ENCODE measurements at places on chromosomes 7 and 10.

- DNase-seq: no peak
Measured at GRCh38 chr7:16271990-16272665, 149.2 kb downstream of the CRPPA start.

GRCh38 chr10:108036265-108036664 lies 871.8 kb upstream of the SORCS1 start:
- DNase-seq: no peak

DNA sequence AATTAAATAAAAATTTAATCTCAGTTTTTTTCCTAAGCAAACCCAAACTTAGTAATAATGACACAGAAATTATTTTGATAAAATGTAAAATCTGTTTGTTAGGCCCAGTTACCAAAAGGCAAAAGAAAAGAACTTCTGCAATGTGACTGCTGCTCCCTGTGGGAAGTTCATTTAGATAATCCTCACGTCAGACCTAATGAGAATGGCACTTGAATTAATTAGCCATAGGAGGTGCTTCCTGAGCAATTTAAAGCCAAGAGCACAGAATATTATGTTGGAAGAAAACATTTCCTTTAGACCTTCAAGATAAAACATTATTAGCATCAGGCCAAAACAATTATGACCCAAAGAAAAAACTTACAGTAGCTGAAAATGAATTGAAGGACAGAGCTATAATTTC lies 19.4 kb downstream of the SPAM1 start:
- DNase-seq: no peak

GRCh38 chr7:81399471-81399870 lies 370.4 kb downstream of the HGF start:
- no peak for DNase-seq

DNA sequence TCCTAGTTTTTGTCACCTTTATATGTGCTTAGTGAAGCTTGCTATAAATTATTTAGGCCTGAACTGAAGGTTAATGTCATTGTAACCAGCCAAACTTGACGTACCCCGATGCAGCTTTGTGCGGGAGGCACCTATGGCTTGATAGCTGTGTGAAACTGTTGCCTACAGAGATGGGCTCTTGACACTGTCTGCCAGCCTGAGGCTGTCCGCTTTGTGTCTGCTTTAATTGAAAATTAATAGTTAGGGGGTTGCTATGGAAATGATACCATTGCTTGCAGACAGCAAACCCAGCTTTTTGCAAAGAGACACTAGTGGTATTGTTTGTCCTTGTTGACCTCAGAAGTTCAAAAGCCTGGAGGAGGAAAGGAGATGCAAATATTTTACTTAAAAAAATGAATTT lies 2.1 kb upstream of the FOXP2 start:
- peak; percentile 38 for DNase-seq

- no peak for DNase-seq
Measured at GRCh38 chr7:148754912-148755311, 56.2 kb downstream of the CUL1 start.

DNA sequence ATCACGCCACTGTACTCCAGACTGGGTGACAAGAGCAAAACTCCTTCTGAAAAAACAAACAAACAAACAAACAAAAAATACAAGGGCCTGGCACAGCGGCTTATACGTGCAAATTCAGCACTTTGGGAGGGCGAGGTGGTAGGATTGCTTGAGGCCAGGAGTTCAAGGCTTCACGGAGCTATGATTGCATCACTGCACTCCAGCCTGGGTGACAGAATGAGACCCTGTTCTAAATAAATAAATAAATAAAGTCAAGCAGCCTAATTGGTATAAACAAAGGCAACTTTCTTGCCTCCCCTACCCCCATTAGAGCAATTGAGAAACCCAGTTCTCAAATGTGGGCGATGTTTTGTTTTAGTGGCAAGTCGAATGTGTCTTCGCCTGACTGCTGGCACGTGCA lies 26.3 kb upstream of the KPNA7 start:
- DNase-seq: no peak

GRCh38 chr7:91512958-91513357 lies 248.7 kb downstream of the FZD1 start:
- no peak for DNase-seq

DNA sequence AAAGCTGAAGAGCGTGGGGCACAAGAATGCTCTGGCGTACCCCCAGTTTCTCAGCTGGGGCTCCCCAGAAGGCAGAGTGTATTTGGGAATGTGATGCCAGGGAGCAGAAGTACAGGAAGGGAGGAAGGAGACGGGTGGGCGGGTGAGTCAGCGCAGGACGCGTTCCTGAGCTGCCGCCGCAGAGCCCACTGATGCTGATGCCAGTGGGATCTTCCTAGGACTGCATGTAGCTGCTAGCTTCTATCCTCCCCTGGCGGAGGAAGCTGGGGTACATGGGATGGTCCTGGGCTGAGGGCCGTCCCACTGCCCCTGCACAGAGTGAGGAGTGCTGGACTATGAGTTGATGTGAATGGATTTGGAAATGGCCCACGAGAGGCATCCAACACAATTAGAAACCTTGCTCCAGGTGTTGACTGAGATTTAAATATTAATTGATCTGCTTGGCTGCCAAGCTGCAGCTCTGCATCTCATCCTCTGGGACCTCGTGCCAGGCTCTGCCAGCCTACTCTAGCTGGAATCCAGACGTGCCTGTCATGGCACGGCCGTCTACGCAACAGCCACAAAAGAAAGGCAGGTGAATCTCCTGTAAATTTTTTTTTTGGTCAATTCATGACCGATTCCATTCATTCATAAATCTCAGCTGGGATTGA lies 66.2 kb upstream of the RHEB start:
- no peak for DNase-seq

GRCh38 chr10:24777196-24777595 lies 53.5 kb upstream of the ARHGAP21 start:
- no peak for DNase-seq

All from NCI-H187 (cell line).